Psoas muscle (tissue), 8 donors: ENCODE measurements at places on chromosomes 5 and 9.

DNA sequence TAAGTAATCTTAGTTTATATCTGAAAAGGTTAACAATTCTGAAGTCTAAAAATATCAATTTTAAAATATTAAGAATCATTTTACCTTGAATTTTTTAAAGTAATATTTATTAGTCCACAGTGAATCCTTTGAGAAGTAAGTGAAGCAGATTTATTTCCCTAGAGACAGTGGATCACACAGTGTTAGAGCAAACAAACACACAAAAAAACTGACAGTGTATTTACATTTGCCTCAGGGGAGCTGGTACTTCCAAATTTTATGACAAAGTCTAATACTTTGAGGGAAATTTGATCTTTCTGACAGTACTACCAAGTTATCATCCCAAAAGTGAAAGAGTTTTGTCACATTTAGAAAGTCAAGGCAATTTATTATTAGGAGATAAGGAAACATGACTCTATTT is 1750.6 kb upstream of the CDH9 start:
- no peaks in the 10 kb centered on the region for H3K27me3 ChIP-seq
- no peaks in the 10 kb centered on the region for H3K4me1 ChIP-seq
- H3K4me3 ChIP-seq, result no peak overlapping the region
- DNase-seq, result no peak

DNA sequence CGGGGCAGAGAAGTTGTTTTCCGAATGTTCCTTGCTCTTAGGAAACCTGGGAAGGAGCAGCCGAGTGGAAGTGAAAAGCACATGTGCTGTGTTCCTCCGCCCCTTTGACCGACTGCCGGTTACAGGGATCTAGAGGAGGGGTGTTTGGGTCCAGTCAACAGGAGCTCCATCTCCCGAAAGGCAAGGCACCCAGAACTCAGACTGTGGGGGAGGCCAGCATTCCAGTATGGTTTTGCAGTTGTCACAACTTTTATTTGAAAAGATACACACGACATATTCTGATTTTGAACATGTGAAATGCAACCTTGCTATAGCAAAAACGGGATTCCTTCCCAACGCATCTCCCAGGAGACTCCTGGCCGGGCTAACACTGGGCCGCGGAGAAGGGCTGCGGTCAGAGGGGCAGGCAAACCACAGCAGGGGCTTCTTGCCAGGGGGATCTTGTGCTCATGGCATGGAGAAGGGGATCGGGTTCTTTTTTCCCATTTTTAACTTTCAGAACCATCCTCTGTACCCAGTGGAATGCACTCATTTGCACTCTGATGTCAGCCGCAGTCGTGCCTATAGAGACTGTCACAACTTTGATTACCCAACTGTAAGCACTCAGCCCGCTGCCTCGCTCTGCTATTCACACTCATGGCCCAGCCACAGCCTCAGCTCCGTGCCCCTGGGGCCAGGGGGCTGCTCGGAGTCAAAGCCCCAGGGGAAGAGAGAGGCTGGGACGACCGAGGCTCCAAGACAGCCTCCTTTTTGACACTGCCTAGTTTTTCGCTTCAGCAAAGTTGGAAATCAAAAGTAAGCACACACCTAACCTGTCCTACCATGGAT is 3.9 kb downstream of the QRFP start:
- DNase-seq, result no peak
- H3K27me3 ChIP-seq, result no peaks in the 10 kb centered on the region
- peaks cover 5% of the 10 kb centered on the region for H3K36me3 ChIP-seq
- H3K27ac ChIP-seq, result no peak overlapping the region

- no peaks in the 10 kb centered on the region for H3K36me3 ChIP-seq
- H3K4me3 ChIP-seq, result no peak overlapping the region
Measured at GRCh38 chr9:126474786-126475485, 138.8 kb upstream of the LMX1B start.

GRCh38 chr5:126464959-126465358 is 41.8 kb downstream of the GRAMD2B start:
- no peaks in the 10 kb centered on the region for H3K4me1 ChIP-seq
- no peak overlapping the region for H3K4me3 ChIP-seq
- no peaks in the 10 kb centered on the region for H3K27me3 ChIP-seq

DNA sequence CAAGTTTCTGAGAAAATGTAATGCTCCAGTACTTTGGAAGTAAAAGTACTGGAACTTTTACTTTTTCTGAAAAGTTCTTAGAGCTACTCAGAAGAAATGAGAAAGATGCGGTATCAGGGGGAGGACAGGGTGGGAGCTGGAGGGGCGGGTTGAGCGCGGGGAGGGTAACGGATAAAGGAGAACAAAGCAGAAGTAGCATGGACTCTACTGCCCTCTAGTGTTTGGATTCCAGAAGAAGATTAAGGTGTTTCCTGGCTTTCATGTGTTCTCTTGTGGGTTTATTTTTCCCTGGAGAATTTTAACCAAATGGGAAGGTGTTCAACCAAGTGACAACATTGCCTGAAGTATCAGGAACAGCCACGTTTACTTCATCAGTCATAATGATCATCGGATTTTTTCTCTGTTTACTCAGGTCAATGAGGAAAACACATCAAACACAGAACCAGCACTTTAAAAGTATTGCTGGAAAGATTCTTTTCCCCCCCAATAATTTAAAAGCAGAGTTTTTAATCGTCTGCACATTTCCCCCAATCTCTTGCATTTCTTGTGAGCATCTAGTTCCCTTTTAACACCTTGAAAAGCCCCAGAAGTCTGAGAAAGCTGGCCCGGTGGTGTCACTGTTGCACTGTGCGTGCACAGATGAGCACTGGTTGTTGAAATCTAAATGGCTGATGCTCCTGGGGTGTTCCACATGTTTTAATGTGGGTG is 190.6 kb downstream of the MPDZ start:
- no peaks in the 10 kb centered on the region for H3K27me3 ChIP-seq
- H3K36me3 ChIP-seq, result no peaks in the 10 kb centered on the region
- H3K27ac ChIP-seq, result no peak overlapping the region
- no peaks in the 10 kb centered on the region for H3K4me1 ChIP-seq
- H3K4me3 ChIP-seq, result no peak overlapping the region

GRCh38 chr9:119810645-119811429 is 441.6 kb upstream of the BRINP1 start:
- H3K4me1 ChIP-seq, result no peaks in the 10 kb centered on the region
- no peak overlapping the region for H3K4me3 ChIP-seq
- H3K36me3 ChIP-seq, result no peaks in the 10 kb centered on the region
- no peaks in the 10 kb centered on the region for H3K27me3 ChIP-seq

- H3K27ac ChIP-seq, result no peak overlapping the region
- peaks cover 2% of the 10 kb centered on the region for H3K27me3 ChIP-seq
- no peak for DNase-seq
- H3K4me3 ChIP-seq, result no peak overlapping the region
- H3K4me1 ChIP-seq, result no peaks in the 10 kb centered on the region
Measured at GRCh38 chr5:170523142-170523551, 19.3 kb downstream of the KCNIP1 start.

DNA sequence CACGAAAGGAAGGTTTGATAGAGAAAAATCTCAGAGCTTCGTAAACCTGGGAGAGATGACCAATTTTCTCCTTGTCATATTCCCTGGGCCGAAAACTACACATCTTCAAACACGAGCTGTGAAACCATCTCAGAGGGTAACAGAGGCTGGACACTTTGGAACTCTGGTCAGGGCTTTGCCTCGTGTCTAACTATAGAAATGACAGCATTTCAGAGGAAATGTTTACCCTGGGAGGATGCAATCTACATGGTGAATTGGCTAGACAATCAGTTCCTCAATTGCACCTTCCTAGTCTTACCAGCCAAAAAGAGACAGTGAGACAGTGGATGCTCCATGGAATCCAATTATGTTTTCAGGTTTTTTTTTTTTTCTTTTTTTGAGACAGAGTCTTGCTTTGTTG is 108.6 kb upstream of the PPP1R2B start:
- no peak overlapping the region for H3K4me3 ChIP-seq
- H3K27me3 ChIP-seq, result no peaks in the 10 kb centered on the region
- no peaks in the 10 kb centered on the region for H3K36me3 ChIP-seq
- DNase-seq, result no peak
- no peak overlapping the region for H3K27ac ChIP-seq
- no peaks in the 10 kb centered on the region for H3K4me1 ChIP-seq

- DNase-seq, result peak; percentile 61
- H3K36me3 ChIP-seq, result no peaks in the 10 kb centered on the region
- H3K27ac ChIP-seq, result no peak overlapping the region
- H3K4me1 ChIP-seq, result no peaks in the 10 kb centered on the region
- peak overlapping the region; percentile 79 for H3K4me3 ChIP-seq
Measured at GRCh38 chr5:54883374-54884194, 101.8 kb downstream of the ESM1 start.

DNA sequence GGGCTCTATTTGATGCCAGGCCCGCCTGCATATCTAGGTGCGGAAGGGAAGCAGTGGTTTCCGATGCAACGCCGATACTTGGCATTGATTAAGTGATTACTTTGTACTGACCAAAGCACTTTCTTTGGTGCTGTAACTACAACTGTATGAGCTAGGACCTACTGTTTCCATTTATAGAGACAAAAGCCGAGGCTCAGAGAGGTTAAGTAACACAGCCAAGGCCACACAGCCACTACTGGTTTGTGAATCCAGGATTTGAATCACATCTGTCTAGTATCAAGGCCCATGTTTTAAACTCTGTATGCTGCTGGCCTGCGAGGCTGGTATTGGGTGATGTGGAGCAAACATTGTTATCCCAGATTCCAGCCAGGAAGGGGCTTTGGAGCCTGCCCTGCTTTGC is 41.4 kb downstream of the MVB12B start:
- H3K27me3 ChIP-seq, result no peaks in the 10 kb centered on the region
- H3K36me3 ChIP-seq, result no peaks in the 10 kb centered on the region
- no peak overlapping the region for H3K27ac ChIP-seq
- DNase-seq, result no peak
- H3K4me1 ChIP-seq, result peaks cover 16% of the 10 kb centered on the region

DNA sequence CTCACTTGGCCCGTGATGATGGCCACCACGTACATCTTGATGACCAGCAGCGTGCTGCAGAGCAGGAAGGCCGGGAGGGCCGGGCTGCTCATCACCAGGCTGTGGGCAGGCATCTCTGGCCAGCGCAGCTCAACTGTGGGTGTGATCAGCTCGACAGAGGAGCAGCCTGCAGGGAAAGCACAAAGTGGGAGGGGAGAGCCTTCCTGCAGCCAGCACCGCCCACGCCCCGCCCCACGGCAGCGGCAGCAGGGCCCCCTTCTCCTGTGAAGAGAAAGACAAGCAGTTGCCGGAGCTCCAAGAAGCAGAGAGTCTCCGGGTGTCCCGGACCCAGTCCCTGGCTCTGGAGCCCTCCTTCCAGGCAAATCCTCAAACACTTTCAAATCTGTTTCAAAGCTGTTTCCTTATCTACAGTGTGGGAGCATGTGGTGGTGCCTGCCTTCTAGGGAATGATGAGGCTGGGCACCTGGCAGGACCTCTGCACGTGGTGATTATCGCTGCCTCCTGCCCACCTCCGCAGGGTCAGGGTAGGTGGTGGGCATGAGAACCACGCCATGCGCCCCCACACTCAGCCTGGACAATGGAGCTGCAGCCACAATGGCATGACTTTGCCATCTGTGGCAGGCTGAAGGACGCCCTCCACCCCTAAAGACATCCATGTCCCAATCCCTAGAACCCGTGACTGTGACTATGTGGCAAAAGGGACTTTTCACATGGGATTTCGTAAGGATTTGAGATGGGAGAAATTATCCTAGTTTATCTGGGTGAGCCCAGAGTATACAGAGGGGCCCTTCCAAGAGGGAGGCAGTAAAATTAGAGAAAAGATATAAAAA is at the start of gene PTGES:
Gene PTGES, minus strand, starts transcription at position 143 of the 830 bp plus-strand sequence. Its CDS starts 30 bp downstream, at position 113.
- no peak within 1 kb of the TSS for H3K27ac ChIP-seq
- H3K4me3 ChIP-seq, result peak within 1 kb of the TSS; percentile 46
- peaks cover 35% of the 10 kb centered on the region for H3K27me3 ChIP-seq
- DNase-seq, result peak; percentile 68
- no peaks in the 10 kb centered on the region for H3K36me3 ChIP-seq
- no peaks in the 10 kb centered on the region for H3K4me1 ChIP-seq

GRCh38 chr5:153489611-153490010 is 859 bp upstream of the GRIA1 start:
- DNase-seq, result no peak
- H3K4me3 ChIP-seq, result no peak overlapping the region
- H3K4me1 ChIP-seq, result no peaks in the 10 kb centered on the region
- no peaks in the 10 kb centered on the region for H3K36me3 ChIP-seq
- no peak overlapping the region for H3K27ac ChIP-seq

DNA sequence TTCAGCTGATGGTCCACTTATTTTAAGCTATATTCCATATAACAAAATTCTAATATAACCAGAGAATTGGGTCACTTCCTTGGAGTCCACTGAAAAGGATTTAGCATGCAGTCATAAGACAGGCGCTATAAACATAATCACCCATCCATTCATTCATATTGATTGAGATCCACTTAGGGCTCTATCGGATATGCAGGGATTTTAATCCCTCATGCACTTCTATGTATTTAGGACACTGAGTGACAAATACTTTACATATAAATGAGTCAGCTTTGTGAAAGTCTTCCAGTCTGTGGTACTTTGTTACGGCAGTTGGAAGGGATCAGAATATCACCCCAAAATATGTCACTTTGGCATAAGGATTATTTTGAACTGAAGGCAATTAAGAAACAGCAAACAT is 127.3 kb upstream of the ZNF608 start:
- no peak overlapping the region for H3K27ac ChIP-seq
- H3K4me1 ChIP-seq, result peaks cover 59% of the 10 kb centered on the region
- DNase-seq, result no peak
- H3K27me3 ChIP-seq, result no peaks in the 10 kb centered on the region
- H3K36me3 ChIP-seq, result no peaks in the 10 kb centered on the region
- H3K4me3 ChIP-seq, result no peak overlapping the region

GRCh38 chr5:103452666-103453065 is 109.9 kb downstream of the NUDT12 start:
- no peaks in the 10 kb centered on the region for H3K36me3 ChIP-seq
- H3K4me3 ChIP-seq, result no peak overlapping the region
- H3K27me3 ChIP-seq, result no peaks in the 10 kb centered on the region
- no peak for DNase-seq
- peaks cover 6% of the 10 kb centered on the region for H3K4me1 ChIP-seq
- no peak overlapping the region for H3K27ac ChIP-seq

GRCh38 chr9:98362624-98363252 is 107.3 kb upstream of the TBC1D2 start:
- H3K36me3 ChIP-seq, result no peaks in the 10 kb centered on the region
- H3K27ac ChIP-seq, result no peak overlapping the region
- DNase-seq, result no peak
- H3K27me3 ChIP-seq, result no peaks in the 10 kb centered on the region

DNA sequence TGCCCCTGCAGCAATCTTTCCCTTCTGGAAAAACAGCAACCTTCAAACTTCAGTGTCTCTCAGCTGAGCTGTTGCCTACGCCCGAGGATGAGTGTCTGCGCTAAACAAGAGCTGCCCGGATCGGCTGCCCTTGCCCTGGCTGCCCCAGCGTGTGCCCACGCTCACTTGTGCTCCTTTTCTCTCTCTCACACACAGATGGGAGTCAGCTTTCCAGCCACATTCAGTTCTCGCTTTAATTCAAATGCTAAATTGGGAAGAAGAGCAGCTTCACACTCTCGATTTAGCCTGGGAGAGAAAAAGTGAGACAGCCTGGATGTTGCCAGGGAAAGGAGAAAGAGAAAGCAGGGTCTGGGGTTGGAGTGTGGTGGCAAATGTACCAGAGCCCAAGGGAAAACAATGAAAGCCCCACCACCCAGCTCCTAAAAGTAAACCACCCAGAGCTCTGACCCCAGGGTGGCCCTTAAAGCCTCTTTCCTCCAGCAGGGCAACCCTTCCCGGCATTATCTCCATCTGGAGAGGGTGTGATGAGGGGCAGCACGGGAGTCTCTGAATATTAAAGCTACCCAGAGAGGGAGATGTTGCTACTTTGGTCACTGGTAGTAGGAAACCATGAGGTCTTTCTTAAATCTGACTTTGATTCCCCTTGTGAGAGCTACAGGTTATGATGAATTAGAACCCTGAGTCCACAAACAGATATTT is 9.9 kb upstream of the EGR1 start:
- H3K4me1 ChIP-seq, result no peaks in the 10 kb centered on the region
- H3K27ac ChIP-seq, result no peak overlapping the region
- no peaks in the 10 kb centered on the region for H3K27me3 ChIP-seq
- H3K4me3 ChIP-seq, result no peak overlapping the region
- H3K36me3 ChIP-seq, result no peaks in the 10 kb centered on the region
- no peak for DNase-seq
